Ovary (tissue), 10 donors: ENCODE measurements at places on chromosomes 2 and 18. TPM values are rescaled to one million over a fixed set of nuclear protein-coding genes. Genes with fewer than 3 reads are reported as not detected.

GRCh38 chr2:196925768-196926561 is 542 bp downstream of the PGAP1 start:
- DNase-seq = no peak
- peak overlapping the region; percentile 96 for H3K27ac ChIP-seq
- no peaks in the 10 kb centered on the region for H3K27me3 ChIP-seq
- H3K36me3 ChIP-seq = no peaks in the 10 kb centered on the region
- H3K4me1 ChIP-seq = no peaks in the 10 kb centered on the region
- H3K4me3 ChIP-seq = peak overlapping the region; percentile 81

Gene RUFY4
- polyA plus RNA-seq = 0.10 TPM

DNA sequence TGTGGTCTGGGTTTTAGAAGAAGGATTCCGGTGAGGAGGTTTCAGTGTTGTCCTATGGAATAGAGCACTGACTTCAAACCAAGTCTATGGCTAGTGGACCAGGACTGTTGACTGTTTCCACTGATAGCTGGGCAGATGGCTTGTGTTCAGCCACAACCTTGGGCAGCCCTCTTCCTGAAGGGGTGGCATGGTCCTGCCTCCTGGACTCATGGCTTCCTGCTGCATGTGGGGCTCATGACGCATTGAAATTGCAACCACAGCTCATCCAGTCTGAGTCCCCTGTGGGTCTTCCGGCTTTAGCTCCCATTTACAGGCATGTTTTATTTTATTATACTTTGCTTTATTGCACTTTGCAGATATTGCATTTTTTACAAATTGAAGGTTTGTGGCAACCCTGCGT is 105.0 kb downstream of the B3GNT2 start:
- peaks cover 7% of the 10 kb centered on the region for H3K4me1 ChIP-seq
- no peak overlapping the region for H3K27ac ChIP-seq
- no peak for DNase-seq
- no peak overlapping the region for H3K4me3 ChIP-seq
- no peaks in the 10 kb centered on the region for H3K27me3 ChIP-seq
- no peaks in the 10 kb centered on the region for H3K36me3 ChIP-seq

Gene RNF149
- polyA plus RNA-seq = 20.3 TPM

GRCh38 chr2:196660244-196660643 is 20.7 kb downstream of the CCDC150 start:
- H3K36me3 ChIP-seq = no peaks in the 10 kb centered on the region
- H3K4me1 ChIP-seq = no peaks in the 10 kb centered on the region
- no peak overlapping the region for H3K27ac ChIP-seq
- DNase-seq = no peak
- H3K4me3 ChIP-seq = no peak overlapping the region
- H3K27me3 ChIP-seq = no peaks in the 10 kb centered on the region

Gene LRRTM4
- 0.01 TPM for polyA plus RNA-seq

GRCh38 chr2:159096901-159097300 is 128.5 kb downstream of the TANC1 start:
- no peak overlapping the region for H3K4me3 ChIP-seq
- no peaks in the 10 kb centered on the region for H3K36me3 ChIP-seq
- peaks cover 29% of the 10 kb centered on the region for H3K4me1 ChIP-seq
- H3K27me3 ChIP-seq = no peaks in the 10 kb centered on the region
- H3K27ac ChIP-seq = no peak overlapping the region
- DNase-seq = no peak
